ENCODE measurements at places on chromosomes 2 and 18.

- DNase-seq: no peak
Measured at GRCh38 chr2:226464380-226464779, 335.2 kb downstream of the IRS1 start.

DNA sequence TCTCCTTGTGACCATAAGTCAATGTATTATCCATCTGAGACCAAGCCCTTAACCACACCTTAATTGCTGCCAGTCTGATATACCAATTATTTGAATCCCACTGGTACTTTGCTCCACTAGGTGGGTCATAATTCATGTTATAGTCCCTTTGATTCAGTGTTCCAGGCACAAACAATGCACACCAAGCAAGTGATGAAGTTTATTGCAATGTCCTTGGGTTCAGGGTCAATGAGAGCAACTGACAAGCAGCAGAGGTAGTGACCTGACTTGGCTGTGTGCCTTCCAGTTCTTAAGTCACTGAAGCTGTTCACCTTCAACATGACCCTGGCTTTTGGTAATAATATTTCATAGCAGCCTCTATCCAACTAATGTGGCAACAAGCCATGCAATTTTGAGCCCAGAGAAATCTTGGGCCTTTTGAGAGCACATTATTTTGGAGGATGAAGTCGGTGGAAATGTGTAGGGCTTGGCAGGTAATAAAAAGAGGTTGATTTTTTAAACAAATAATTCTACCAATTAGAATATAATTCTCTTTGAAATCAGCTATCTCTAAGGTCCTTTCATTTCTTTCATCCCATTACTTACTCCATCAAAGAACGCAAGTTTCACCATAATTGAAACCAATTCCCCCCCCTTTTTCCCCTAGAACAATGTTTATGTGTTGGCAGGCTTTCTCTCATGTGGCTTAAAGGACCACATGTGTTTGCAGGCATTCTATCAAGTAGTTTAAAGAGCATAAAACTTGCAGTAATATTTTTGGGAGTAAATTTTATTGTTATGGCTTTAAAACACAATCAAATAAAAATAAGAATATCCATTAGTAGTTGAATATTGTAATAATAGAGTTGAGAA, 3.1 kb upstream of the CPO start:
- no peak for DNase-seq

GRCh38 chr2:120737340-120738101, 1.9 kb downstream of the GLI2 start:
- DNase-seq: no peak

DNA sequence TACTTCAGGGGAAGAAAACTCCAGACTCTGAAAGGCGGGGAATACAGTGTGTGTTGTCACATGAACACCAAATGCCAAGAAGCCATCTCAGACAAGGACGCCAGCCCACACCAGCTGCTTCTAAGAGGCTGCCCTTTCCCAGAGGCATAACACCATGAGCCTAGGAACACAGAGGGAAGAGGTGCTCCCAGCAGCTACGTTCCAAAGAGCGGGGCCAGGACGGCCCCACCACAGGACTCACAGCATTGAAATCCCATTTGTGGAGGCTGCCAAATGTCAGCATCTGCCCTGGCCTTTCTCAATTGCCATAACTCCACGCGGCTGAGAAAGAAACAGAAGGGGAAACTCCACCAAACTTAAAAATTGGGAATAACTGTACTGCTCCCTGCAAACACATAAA, 20.1 kb upstream of the ID2 start:
- no peak for DNase-seq

DNA sequence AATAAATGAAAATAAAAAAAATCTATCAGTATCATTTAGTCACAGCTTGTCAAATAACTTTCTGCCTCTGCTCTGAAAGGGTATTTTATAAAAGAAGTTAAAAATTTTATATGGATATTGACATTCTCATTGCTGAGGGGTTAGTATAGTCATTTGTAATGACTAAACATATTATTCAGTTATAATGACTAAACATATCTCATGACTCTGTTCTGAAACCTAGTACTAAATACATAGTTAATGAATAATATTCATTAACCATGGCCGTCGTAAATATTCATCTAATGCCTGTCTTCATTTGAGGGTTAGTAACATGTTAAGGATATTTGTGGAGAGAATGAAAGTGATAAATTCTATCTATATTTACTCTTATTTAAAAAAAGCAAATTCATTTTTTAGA, 69.1 kb upstream of the MAP4K3 start:
- no peak for DNase-seq

DNA sequence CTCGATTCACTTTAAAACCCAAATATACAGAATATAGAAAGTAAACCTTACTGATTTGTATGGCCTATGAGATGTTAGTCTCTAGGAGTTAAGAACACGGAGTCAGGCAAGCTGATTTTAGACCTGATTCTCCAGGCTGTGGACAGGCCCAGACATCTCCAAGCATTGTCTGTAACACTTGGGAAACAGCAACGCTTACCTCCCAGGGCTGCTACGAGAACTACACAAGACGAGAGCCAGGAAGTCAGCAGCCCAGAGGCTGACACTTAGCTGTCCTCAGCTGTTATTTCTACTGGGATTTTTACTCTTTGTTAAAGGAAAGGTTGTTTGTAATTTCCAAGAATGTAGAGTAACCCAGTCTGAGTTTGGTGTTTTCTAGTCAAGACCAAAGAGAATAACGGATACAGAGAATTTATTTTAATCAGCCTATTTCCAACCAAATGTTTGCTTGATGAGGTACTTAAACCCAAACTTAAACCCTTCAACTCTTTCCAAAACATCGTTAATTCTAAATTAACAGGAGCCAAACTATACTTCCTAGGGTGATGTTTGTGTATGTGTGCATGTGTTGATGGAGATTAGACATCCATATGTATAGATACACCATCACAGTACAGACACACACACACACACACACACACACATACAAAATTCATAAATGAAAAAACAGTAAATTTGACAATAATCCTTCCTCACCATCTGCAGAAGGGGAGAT, 123.4 kb downstream of the LAMA1 start:
- DNase-seq: no peak

DNA sequence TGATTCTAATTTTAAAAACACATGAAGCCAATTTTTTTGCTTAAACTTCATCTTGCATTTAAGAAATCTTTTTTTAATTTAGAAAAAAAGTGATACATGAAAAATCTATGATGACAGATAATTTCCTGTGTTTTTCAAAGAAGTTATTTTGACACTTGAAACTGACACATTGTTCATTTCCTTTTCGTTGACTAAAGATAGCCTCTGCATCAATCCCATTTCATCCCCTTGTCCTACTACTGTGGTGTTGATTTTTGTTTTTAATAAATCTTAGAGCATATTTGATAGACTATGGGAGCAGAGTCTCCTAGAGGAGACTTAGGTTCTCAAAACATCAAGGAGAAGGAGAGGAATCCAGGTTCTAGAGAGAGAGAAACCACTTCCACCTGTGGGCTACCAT, 70.9 kb downstream of the ACVR1C start:
- no peak for DNase-seq

DNA sequence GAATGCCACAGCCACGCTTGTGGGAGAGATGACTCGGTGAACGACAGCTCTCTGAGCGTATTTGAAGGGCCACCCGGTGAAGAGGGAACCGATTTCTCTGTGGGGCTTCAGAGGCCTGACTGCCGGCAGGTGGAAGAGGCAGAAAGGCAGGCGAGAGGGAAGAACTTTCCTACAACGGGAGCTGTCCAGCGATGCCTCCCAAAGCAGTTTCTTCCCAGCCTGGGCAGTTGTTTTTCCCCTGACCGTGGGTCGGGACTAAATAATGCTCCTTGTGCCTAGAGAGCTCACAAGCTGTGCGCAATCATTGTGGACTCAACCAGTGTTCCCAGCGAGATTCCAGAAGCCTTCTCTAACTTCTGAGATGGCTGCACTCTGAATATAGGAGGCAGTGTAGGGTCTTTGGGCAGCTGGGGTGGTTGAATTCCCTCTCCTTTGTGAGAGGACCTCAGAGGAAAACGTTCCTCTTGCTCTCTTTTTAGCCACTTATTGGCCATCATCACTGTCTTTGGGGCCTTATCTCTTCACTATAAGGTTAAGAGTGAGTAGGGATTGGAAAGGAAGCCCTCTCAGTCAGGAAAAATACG, 710 bp downstream of the SEC11C start:
- no peak for DNase-seq

- no peak for DNase-seq
Measured at GRCh38 chr18:77557046-77557587, 307.5 kb downstream of the GALR1 start.

DNA sequence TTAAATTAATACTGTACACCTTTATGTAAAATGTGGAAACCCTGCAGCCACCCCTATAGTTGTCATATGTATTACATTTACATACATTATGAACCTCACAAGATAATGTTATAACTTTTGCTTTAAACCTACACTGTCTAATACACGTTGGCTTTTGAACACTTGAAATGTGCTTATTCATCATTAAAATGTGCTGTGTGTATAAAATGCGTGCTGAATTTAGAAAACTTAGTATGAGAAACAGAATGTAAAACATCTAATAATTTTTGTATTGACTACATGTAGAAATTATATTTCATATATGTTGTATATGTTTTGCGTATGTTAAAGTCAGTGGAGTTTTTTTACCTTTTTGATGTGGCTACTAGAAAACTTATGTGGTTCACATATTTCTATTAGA, 68.8 kb downstream of the MAPRE2 start:
- DNase-seq: no peak

GRCh38 chr2:205375461-205376448, 306.5 kb upstream of the NRP2 start:
- DNase-seq: peak; percentile 38

DNA sequence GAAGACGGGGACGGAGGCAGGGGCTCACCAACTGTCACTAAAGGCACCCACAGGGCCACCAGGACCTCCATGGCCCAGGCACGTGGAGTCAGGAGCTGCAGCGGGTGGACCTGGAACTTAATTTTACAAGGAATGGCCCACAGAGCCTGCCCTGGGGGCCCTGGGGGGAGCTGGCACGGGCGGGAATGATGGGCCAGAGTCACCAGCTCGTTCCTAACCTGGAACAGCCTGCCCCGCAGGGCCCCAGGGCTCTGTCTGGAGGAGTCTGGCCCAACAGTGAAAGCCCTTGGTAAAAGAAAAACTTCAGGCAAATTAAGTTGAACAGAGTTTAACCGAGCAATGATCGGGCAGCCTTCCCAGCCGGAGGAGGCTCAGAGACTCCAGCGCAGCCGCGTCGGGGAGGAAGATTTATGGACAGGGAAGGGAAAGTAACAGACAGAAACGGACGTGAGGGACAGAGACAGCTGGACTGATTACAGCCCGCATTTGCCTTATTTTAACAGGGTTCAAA, 118.4 kb upstream of the TMEM18 start:
- DNase-seq: no peak

DNA sequence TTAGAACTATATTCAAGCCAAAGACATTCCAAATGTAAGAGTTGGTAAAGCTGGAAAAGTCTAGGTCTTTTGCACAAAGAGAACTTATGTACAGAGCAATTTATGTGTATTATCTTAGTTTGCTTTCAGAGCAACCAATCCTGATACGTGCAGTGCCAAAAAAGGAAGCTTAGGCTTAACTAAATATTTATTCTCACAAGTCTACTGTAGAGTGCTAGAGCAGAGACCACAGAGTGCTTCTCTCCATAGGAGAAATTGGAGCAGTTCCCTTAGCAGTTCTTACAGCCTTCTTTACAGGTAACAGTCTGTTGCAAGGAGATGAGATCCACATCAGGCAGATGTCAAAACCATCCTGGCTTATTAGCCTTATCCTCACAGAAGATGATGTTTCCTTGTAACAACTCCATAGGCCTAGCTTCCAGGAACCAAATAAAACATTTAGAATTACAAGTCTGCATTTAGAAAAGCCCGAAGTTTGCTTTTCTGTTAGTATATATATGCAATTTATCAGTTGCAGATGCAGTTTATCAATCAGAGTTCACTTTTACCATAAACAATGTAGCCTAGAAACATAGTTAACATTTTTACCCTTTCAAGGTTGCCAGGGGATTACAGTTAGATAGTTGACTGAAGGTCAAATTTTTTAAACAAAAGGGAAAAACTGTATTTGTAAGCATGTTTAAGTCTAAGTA, 250.6 kb upstream of the KCNJ3 start:
- no peak for DNase-seq

DNA sequence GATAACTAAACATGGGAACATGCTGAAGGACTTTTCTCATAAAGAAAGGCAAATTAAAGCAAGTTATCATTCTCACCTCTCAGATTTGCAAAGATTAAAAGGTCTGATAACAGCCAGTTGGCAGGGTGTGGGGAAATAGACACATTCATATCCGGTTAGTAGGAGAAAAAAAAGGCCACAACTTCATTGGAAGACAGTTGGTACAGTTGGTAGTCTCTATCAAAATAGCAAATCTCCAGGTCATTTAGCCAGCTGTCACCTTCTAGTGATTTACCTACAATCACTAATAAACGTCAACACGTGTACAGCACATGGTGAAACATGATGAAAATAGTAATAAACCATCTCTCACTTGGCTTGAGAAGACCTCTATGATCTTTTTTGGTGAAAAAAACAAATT, 16.6 kb downstream of the INPP5D start:
- no peak for DNase-seq

GRCh38 chr2:158969162-158969714, 798 bp downstream of the TANC1 start:
- DNase-seq: no peak

- no peak for DNase-seq
Measured at GRCh38 chr2:72142570-72143440, 4.9 kb downstream of the CYP26B1 start.

DNA sequence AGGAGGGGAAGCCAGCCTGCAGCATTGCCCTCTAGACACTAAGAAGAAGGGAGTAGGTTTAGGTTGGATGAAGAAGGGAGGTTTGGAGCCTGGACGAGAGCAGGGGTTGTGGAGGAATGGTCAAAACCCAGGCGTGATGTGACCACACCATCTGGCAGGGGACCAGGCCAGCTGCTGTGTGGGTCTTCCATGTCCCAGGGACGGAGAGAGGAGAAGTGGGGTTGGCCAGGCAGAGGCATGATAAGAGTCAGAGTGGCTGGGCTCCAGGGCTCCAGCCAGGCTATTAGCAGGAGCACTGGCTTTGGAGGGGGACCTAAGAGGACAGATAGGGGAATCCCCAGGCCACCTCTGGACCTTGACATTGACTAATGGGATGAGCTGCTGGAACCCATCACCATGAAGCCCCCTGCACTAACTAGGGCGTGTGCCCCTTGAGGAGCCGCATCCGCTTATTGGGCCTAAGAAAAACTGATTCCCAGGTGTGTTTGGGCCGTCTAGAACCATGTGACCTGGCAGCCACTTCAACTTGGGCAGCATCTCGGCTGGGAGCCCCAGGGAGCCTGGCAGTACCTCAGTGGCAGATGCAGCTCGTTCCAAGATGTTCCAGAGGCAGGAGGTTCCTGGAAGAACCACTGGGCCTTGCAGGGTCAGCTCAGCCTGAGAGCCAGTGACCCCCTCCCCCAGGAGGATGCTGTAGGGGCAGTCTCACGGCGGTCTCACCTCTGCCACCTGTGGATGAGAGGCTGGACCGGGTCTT, 235.1 kb downstream of the AGAP1 start:
- no peak for DNase-seq

GRCh38 chr2:64698668-64699444, 45.1 kb upstream of the SERTAD2 start:
- DNase-seq: peak; percentile 45

GRCh38 chr18:39311111-39311712, 1745.6 kb upstream of the CELF4 start:
- no peak for DNase-seq

- no peak for DNase-seq
Measured at GRCh38 chr18:64082054-64082453, 66.8 kb downstream of the LINC00305 start.

- no peak for DNase-seq
Measured at GRCh38 chr2:12930391-12930790, 213.7 kb downstream of the TRIB2 start.
